ENCODE measurements at places on chromosomes 7 and 10. TPM values are rescaled to one million over a fixed set of nuclear protein-coding genes. Genes with fewer than 3 reads are reported as not detected.

DNA sequence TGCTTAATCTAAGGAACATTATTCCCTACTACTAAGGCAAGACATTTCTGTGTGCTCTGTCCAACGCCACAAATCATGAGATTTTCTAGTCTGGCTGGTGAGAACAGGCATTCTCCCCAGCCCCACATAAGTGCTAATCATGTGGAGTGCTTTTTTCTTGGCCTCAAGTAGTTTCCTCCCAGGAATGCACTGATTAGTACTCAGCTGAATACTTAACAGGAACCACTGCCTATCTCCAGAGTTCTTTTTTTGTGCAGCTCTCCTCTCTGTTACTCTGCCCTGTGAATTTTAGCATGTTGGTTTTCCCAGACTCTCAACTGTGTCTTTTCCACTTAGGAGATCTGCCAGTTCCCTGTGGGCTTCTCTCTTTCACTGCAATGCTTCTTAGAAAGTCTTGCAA lies 1098.5 kb upstream of the LRRTM3 start:
- DNase-seq = no peak

GRCh38 chr10:48358162-48358561 lies 51.7 kb downstream of the MAPK8 start:
- no peak for DNase-seq

DNA sequence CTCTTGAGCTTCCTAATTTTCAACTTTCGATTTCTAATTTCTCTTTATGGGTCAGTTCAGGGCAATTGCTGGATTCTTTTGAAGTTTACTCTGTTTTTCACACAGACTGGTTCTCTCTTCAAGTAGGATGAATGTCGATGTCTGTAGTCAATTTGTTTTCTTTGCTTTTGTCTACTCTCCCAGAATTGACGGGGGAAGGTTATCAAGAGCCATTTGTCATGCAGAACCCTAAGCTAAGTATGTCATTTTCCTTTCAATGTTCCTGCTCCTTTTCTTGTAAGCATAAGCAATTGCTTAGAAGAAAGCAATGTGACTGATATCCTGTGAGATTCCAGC lies 53.7 kb downstream of the SLC39A12 start:
- DNase-seq = no peak

DNA sequence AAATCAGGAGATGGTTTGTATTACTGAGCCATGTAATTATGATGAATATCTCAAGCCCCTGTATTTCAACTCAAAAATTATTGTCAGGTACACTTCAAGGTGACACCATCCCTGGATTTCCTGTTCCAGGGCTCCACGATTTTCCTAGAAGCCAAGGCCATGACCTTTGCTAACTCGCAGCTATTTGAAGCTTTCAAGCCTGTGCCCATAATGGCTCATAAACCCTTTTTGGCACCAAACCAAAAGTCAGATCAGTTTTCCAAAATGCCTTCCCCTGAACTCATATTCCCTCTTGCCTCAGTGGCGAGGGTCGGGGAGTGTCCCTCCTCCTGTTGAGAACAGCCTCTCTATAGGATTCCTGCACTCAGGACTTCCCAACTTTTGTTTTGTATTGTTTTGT lies 70.8 kb downstream of the HIP1 start:
- no peak for DNase-seq

DNA sequence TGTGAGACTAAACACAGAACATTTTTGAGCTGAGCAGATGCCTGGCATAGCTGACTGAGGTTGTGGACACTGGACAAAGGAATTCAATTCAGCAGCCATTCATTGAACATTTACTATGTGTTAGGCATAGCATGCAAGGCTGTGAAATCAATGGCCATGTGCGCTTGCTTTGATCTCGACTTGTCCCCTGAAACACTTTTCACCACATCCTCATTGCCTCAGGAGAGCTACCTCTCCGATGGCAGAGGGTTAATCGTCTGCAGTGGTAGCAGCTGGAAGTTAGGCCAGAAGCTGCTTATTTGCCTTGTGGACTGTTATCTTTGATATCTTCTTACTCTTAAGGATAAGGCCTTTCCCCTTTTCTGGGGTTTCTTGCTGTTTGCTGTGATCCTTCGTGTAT lies 297.8 kb downstream of the AUTS2 start:
- DNase-seq = peak; percentile 43

DNA sequence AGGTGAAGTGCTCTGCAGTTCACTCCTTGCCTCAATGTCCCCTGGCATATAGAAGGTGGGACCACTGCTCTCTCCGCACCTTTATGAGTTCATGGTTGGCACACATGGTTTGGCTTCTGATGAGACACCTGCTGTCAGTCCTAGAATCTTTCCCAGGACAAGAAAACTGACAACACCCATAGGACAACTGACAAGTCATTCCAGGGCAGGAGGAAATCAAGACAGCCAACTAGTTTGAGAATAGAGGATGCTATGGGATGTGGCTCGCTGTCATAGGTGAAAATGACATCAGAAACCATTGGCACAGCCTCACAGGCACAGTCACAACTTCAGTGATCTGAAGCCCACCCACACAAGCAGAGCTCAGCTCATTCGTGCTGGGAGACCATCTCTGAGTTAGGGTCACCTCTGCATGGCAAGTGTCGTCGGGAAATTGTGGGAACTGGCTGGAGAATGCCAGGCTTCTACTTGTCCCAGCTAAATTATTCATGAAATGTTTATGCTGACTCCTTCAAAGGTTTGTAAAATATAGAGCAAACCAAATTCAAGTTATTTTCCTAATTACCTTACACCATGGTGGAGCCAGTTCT lies 762.4 kb downstream of the GRID1 start:
- DNase-seq = no peak

GRCh38 chr7:50982626-50983025 lies 199.9 kb upstream of the GRB10 start:
- DNase-seq = no peak

GRCh38 chr10:124522933-124523871 lies 61.6 kb downstream of the LHPP start:
- no peak for DNase-seq

- DNase-seq = no peak
Observed at GRCh38 chr7:43470110-43470509, 112.8 kb upstream of the STK17A start.

DNA sequence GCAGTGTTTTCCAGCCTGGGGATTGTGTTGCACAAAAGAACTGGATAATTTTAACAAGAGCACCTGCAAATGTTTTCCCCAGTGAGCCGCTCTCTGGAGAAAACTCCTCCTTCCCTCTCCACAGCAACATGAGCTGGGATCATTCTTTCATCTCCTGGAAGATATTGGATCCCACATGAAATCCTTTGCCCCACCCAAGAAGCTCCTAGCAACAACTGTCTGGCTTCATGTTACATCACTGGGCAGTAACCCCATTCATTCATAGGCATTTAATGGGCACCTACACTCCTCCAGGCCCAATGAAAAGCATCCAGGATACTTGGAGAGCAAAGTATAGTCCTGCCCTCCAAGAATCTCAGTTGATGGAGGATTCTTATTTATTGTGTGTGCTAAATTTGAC lies 27.2 kb downstream of the LSM5 start:
- DNase-seq = no peak

DNA sequence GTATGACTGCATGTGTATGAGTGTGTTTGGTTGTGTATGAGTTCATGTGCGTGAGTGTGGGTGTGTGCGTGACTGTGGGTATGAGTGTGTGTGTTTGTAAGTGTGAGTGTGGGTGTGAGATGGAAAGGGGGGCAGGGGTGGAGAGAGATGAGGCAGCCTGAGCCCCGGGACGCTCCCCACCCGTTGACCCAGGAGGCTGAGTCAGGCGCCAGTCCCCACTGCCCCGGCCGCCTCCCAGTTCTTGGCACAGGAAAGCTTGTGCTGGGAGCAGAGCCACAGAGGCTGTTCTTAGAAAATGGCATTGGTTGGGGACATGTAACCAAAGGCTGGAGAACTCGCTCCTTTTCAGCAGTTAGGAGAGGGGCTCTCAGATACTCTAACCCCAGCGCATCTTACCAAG lies 27.8 kb upstream of the NUB1 start:
- peak; percentile 41 for DNase-seq

DNA sequence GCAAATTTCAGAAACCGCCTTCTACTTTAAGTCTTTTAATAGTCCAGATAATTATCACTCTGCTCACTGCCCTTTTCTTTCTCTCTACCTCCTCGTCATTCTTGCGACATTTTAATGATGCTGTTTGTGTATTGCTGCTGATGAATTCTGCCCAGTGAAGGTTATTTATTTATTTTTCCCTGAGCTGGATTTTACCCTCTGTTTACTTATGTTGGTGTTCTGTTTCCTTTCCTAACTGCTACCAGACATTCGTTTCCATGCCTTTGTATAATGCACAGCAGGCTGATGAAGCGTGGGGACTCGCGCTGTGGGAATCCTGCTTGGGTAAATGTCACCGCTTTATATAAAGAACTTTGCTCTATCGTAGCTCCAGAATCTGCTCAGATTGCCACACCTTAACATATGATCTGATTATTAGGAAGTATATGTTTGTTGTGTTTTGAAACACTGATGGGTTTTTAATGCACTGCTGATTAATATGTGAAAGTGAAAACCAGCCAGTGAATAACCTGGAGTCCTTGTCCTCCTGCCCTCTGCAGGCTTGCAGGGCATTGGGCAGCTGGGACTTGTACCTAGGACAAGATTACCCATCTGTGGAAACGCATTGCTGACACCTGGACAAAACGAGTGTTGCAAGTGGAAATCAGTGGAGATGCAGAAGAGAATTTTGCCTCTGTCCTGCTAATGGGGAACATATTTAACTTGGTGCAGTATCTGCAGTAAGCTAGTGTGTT lies 291.5 kb downstream of the SDK1 start:
- DNase-seq = peak; percentile 36

GRCh38 chr7:24894429-24895221 lies 85.4 kb downstream of the OSBPL3 start:
- DNase-seq = no peak

- peak; percentile 44 for DNase-seq
Observed at GRCh38 chr10:122499491-122499941, 38.2 kb downstream of the HTRA1 start.

DNA sequence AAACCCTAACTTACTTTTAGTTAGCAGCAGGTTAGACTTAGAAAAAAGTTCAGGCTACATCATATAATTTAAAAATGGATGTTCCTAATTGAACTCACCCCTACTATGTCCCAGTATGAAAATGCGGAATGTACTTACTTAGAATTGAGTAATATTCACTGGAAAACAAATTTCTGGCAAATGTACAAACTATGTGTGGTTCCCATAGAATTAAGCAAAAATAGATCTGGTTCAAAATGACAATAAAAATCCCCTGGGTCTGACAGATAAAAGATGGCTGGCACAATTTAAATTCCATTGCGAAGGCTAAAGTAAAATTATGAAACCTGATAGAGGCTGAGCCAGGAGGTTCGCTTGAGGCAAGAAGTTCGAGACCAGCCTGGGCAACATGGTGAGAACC lies 42.4 kb upstream of the PRKAR2B start:
- peak; percentile 30 for DNase-seq

DNA sequence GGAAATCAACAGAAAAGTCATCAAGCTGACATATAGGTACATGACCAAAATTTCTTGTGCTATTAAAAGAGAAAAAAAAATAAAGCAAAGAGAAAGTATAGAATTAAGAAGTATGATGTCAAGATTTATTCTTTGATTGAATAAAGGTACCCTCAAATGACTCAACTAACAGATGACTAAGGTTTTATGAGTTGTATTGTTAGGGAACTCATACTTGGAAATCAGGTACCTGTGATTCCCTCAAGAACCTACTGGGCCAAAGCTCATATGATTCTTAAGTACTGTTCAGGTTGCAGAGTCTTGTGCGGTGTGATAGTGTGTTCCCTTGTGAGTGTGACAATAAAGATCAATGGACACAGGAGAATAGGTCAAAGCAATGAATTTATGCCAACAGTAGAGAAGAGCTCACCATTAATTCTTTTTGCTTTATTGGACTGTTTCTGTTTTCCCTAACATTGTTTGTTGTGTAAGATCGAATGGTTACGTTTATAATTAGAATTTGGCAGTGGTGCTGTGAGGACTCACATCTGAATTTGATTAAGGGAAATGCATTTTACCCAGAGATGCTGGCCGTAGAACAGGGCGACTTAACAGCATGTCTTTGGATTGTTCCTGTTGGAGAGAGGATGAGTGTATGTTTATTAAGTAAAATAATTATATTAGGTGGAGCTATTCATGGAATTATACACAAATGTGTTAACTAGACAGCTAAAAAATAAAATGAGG lies 293.2 kb upstream of the SEMA3D start:
- DNase-seq = peak; percentile 65

DNA sequence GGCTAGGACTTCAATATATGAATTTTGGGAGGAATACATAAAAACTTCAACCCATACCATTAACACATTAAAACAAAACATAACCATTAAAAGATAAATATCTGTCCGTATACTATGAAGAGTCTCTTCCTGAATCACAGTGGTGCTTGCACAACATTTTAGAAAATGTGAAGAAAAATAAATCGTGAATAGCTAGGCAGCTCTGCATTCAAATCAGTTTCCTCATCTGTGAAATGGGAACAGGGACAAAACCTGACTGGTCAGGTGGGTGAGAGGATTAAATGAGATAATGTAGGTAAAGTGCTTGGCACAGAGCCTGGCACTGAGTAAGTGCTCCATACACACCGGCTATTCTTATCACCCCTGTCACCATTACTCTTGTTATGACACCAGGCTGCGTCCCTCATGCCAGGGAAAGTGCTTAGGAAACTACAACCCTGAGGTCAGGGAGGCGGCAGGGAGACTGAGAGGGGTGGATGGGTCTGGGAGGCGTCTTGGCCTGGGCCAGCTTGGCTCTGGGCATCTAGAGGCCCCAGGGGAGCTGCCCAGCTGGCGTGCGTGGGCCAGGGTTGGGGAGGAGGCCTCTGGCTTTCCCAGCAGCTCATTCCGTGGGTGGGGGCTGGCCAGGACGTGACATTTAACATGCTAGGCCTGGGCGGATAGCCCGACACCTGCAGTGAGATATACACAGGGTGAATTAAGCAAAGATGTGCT lies 78.3 kb downstream of the SH3PXD2A start:
- peak; percentile 40 for DNase-seq

GRCh38 chr7:47957156-47957555 lies 8.9 kb upstream of the PKD1L1 start:
- DNase-seq = no peak

GRCh38 chr10:50582766-50583762 lies 40.7 kb downstream of the SGMS1 start:
- no peak for DNase-seq

The ASAH2 gene
- 0.51 TPM for total RNA-seq

The NXPH1 gene
- not detected for total RNA-seq

The BUB3 gene
- 98.9 TPM for total RNA-seq

The ODAD2 gene
- 1.5 TPM for total RNA-seq

The SDK1 gene
- total RNA-seq = 8.6 TPM

The VWA2 gene
- under 0.01 TPM for total RNA-seq

The GPC2 gene
- 2.3 TPM for total RNA-seq

Measured in fibroblast of lung (primary cell).